ENCODE measurements at places on chromosomes 2 and 18.

DNA sequence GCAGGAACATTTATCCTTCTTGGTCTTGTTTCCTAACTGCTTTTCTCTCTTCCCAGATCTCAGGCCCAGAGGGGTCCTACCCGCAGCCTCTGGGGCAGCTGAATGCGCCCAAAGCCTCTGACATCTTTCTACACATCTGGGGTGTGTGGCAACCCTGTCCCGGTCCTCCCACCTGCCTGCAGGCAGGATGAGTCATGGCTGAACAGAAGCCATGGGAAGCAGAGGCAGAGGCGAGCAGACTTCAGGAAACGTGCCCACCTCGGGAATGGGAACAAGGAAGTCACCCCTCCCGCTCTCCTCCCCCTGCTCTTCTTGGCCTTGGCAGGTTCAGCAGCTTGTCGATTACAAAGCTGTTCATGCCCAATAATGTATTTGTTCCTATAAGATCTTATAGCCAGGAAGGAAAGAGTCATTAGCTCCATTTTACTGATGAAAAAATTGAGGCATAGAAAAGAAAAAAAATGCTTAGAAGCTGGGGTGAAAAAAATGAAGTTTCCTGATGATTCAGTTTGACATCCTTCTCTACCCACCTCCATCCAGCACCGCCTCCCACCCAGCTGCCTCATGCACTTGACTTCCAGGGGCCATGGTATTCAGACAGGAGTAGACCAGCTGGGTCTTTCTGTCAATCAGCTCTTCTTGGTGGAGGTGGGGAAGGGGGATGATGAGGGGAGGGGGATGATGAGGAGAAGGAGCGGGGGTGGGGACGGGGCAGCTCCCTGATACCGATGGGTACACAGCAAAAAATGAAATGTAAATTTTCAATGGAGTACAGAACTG, 10.4 kb upstream of the KCNF1 start:
- DNase-seq: no peak

- DNase-seq: no peak
Measured at GRCh38 chr2:234630801-234631261, 133.9 kb upstream of the ARL4C start.

DNA sequence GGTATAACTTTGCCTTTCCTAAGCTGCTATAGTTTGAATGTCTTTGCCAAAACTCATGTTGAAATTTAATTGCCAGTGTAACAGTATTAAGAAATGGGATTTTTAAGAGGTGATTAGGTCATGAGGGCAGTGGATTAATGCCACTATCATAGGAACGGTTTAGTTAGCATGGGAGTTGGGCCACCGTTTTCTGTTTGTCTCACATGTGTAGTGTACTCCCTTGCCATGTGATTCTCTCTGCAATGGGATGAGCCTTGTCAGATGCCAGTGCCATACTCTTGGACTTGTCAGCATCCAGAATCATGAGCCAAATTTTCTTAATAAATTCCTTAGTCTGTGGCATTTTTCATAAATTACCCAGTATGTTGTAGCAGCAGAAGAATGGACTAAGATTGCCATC, 388.9 kb upstream of the RGPD4 start:
- no peak for DNase-seq

GRCh38 chr2:45192481-45192880, 183.2 kb upstream of the SIX2 start:
- no peak for DNase-seq

DNA sequence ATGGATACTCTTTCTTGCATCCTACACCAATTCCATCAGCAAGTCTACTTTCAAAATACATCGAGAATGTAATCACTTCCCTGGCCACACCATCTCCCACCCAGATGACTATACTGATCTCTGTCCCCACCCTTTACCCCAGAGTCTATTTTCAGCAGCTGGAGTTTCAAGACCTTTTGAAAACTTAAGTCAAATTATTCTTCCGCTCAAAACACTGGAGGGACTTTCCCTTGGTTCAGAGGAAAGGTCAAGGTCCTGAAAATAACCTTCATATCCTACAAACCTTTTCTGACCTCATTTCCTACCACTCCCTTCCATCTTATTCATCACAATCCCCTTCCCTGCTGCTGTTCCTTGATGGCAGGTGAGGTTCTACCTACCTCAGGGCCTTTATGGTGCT, 58.8 kb upstream of the LYPD6 start:
- no peak for DNase-seq

DNA sequence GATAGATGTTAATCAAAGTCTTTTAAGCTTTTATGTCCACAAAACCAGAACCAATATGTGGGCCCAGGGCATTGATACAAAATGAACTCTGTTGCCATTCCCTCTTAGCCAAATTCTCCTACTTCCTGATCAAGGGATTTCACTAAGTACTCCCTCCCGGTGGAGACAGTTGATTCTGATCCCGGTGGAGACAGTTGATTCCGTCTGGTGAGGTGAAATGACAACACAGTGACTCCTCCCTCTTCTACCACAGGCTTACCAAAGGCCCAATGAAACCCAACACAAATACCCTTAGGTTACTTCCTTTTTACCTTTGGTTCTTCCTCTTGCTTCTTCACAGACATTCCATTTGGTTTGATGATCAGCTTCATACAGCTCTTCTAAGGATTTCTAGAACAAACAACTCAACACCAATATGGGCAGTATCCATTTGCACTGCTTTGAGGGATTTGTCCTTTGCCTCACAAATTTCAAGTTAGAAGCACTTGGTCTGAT, 153.8 kb downstream of the IKZF2 start:
- no peak for DNase-seq

- no peak for DNase-seq
Measured at GRCh38 chr2:503288-503999, 173.8 kb downstream of the TMEM18 start.

Measured in femur (tissue), 1 donor.